ENCODE measurements at places on chromosomes 13 and 19.

- DNase-seq = no peak
Measured at GRCh38 chr19:798415-799075, 1.3 kb downstream of the PTBP1 start.

GRCh38 chr13:50911081-50911631, 1.6 kb downstream of the RNASEH2B start:
- DNase-seq = no peak

GRCh38 chr13:113113846-113114271, 8.3 kb downstream of the F7 start:
- no peak for DNase-seq

- no peak for DNase-seq
Measured at GRCh38 chr13:45630791-45631190, 15.3 kb upstream of the ERICH6B start.

GRCh38 chr13:20073775-20074174, 87.1 kb downstream of the GJA3 start:
- DNase-seq = no peak

DNA sequence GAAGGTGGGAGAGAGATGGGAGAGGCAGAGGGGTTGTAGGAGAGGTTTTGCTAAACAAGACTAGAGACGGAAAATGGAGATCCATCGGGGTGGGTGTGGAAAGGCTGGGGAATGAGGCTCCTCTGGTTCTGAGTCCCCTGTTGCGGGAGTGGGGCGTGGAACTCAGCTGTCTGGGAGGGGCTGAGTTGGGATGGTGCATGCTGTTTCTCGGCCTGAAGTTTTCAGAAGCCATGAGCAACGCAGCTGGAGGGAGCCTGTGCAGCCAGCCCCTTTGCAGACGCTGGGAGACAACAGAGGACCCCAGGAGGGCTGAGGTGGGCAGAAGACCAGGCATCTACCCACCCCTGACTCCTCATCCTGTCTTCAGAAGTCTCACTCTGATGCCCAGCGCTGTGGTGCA, 7.4 kb upstream of the GIPR start:
- DNase-seq = no peak

DNA sequence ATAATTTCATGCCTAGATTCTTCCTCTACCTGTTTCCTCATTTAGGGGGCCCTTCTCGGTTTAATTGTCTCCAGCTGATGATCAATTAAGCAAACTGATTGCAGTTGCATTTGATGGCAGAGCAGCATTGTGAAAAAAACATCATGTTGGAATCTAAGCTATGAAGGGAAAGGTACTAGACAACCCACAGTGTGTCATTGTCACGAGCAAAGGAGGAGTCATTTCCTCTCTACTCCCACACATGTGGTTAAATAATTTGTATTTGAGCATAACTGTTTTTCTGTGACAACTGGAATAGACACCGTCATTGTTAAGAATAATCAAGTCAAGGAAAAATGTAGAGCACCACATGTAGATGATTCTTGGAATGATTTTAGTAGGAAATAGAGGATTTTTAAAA, 240.3 kb downstream of the DCT start:
- DNase-seq = no peak

All from stimulated activated CD4-positive, alpha-beta T cell treated with anti-CD3 and anti-CD28 coated beads, Interleukin-12 subunit alpha, Interleukin-12 subunit beta, amount 100 ng/mL, for 24 hours (primary cell).